ENCODE measurements at places on chromosomes 2 and 18.

GRCh38 chr2:151614606-151615306 lies 119.5 kb downstream of the NEB start:
- H3K36me3 ChIP-seq = no peaks in the 10 kb centered on the region
- no peaks in the 10 kb centered on the region for H3K4me1 ChIP-seq
- H3K4me3 ChIP-seq = no peak overlapping the region

DNA sequence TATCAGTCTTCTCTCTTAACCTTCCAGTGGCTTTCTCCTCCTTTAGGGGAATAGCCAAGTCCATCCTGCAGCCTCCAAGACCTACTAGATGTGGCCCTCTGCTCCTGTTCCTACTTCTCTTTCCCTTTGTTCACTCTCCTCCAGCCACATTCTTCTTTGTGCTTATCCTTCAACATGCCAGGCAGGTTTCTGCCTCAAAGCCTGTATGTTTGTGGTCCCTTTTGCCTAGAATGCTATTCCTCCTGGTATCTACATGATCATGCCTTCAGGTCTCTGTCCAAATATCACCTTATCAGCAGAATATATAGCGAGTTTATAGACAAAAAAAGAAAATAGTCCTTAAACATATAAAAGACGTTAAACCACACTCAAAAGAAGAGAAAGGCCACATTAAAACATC lies 5.5 kb downstream of the LYG2 start:
- no peak overlapping the region for H3K27ac ChIP-seq
- H3K27me3 ChIP-seq = no peaks in the 10 kb centered on the region
- H3K4me1 ChIP-seq = no peaks in the 10 kb centered on the region
- DNase-seq = no peak
- no peak overlapping the region for H3K4me3 ChIP-seq

- no peaks in the 10 kb centered on the region for H3K27me3 ChIP-seq
- no peaks in the 10 kb centered on the region for H3K36me3 ChIP-seq
- H3K27ac ChIP-seq = no peak overlapping the region
- DNase-seq = no peak
- no peak overlapping the region for H3K4me3 ChIP-seq
Observed at GRCh38 chr2:98486374-98486981, 41.8 kb downstream of the INPP4A start.

GRCh38 chr2:81235601-81236000 lies 931.0 kb upstream of the LRRTM1 start:
- no peaks in the 10 kb centered on the region for H3K36me3 ChIP-seq
- no peak for DNase-seq
- H3K27ac ChIP-seq = no peak overlapping the region
- H3K4me1 ChIP-seq = no peaks in the 10 kb centered on the region

GRCh38 chr2:74080346-74080745 lies 67.4 kb downstream of the BOLA3 start:
- no peaks in the 10 kb centered on the region for H3K4me1 ChIP-seq
- no peak overlapping the region for H3K27ac ChIP-seq
- no peaks in the 10 kb centered on the region for H3K27me3 ChIP-seq
- peaks cover 29% of the 10 kb centered on the region for H3K36me3 ChIP-seq
- no peak for DNase-seq

Data from kidney (tissue), 22 donors.